Kidney epithelial cell (primary cell): ENCODE measurements at places on chromosomes 3 and 15.

DNA sequence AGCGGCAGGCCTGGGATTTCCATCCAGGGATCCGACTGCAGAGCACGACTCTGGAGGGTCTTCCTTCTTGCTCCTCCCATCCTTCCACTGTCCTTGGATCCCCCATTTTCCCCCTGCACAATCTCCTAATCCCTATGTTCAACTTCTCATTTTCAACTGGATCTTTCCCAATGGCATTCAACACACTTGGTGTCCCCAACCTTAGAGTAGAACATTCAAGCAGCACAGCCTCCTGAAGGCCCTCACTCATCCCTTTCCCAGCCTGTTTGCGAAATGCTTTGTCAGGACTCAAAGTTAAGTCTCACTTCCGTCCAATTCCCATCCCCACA, 32.3 kb downstream of the RPN1 start:
- DNase-seq, result no peak

DNA sequence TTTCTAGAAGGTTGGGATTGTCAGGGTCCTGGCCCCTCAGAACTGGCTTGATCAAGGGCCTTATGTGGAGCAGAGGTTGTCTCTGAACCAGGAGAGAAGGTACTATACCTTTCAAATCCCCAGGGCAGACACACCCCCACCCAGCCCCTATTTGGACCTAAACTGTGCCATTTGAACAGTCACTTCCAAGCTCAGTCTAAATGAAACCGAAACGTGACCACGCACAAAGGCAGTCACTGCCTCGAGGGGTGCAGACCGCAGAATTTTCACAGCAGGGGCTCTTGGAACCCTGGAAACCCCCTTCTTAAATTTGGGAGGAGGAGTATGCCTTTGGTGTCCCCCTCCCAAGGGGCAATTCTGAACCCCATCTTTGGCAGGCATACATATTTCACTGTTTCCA, 53.7 kb downstream of the GRIP2 start:
- DNase-seq, result no peak

DNA sequence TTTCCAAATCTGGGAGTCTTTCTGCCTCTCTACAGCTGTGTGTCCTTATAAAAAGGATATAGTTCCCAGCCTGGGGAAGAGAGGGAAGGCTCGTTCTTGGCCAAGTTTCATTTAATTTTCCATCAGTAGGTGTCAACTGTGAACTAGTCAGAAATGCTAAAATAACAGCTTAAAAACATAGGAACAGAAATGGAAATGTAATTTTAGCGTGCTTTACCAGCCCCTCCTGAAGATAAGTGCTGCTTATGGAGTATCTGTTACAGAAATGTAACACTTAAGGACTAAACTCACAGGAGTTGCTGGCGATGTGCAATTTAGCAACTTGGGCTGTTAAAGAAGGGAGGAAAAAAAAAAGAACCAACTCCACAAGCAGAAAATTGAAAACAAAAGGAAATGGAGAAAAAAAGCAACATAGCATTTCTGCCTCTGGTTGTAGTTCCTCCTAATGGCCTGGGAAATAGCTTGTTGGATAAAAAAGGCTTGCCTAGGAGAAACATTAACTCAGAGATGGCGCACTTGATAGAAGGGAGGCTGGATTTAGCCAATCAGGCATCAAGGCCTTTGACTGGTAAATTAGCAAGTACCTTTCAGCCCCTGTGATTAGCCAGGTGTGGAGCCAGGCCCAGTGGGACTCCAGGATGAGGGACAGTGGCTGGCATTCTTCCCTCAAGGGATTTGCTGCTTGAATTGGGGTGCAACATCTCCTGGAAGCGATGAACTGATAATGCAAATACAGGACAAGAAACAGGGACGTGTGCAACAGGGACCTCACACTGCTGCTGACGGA, 84.3 kb downstream of the RPLP1 start:
- DNase-seq, result no peak

DNA sequence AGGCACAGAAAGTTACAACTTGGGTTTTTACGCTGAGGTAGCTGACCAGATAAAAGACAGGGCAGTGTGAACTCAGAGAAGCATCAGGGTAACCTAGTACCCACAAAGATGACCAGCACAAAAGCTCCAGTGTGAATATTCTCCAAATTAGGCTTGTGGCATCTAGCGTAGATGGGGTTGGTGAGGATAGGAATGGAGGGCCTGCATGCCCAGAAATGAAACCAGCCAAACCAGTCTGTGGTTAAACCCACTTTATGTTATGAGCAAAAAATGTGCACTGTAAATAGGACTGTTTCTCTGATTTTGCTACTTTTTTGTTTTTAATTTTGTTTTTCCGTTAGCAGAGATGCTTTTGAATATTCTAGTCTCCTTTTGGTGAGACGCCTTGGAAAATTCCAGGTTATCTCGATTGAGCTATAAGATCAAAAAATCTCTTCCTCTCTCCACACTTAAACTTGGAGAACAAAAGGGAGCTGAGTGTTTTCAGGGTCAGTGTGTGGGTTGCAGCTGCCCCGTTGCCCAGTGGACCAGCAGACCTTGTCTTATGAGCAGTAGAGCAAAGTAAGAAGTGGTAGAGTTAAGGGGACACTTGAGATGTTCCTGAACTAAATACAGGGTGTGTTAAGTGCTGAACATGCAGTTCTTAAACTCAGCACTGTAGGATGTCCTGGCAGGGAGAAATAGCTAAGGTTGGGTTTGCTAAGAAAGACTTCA, 132.9 kb downstream of the C3orf38 start:
- no peak for DNase-seq

DNA sequence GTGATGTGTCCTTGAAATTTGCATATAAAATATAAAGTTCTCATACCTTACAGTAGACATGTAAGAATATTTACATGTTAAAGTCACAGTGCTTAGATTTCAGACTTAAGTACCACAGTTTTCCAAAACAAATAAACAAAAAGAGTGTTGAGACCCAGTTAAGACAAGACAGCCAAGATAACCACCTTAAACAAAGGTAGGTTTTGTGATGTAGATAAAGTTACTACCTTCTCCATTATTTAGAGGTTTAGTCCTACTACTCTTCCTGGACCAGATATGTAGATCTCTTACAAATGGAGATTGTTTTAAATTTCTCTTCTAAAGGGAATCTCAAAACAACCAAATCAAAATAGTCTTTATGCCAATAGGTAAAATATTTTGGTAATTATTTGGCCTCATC, 15.7 kb downstream of the OR5H15 start:
- DNase-seq, result no peak
